ENCODE measurements at places on chromosomes 5 and 9.

DNA sequence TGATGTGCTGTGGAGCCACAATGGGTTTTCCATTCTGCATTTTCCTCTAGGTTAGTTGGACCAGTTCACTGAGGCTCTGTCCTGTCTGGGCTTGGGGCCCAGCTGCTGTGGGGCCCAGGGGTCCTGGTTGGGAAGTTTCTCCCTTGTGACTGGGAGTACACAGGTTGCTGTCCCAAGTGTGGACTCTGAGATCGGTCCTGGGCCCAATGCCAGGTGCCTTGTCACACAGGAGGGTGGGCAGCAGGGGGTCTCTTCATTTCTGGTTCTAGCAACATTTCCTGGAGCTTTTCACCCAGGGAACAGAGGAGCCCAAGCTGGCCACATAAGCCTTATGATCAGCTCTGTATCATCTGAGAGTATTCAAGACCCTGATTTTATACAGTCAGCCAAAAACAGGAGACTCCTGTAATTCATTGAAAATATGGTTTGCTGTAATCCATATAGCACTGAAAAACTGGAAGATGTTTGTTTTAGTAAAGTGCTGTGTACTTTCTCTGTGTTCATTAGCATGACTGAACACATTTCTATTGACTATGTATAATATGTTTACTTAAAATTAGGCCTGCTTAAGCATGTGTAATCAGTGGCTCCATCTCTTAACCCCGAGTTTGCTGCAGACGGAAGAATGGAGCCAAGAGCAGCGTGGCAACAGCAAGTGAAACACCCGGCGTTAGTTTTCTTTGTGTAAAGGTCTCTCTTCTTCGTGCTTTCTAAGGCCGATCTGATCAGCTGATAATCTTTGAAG, 62.5 kb downstream of the MVB12B start:
- no peak for DNase-seq

GRCh38 chr5:81755320-81755719, 4.4 kb upstream of the SSBP2 start:
- no peak for DNase-seq

GRCh38 chr5:129652349-129653056, 95.4 kb upstream of the MINAR2 start:
- DNase-seq, result no peak

GRCh38 chr9:133635098-133635497, 1.1 kb upstream of the DBH start:
- no peak for DNase-seq

DNA sequence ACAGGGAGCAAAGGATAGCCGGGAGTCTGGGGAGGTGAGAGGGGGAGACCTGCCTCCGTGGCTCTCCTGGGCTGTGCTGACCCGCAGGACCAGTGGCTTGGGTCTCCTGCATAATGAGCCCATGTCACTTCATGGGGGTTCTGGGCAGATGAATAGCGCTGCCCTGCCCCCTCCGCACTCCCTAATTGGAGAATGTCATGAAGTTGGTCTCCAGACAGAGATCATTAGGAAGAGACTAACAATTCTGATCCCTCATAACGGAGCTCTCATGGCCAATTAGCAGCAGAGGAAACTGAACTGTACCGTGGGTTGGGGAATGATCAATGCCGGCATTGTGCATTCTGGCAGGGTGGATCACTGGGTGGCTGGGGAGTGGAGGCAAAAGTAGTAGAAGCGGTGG, 186.1 kb downstream of the FSTL4 start:
- DNase-seq, result peak; percentile 44

DNA sequence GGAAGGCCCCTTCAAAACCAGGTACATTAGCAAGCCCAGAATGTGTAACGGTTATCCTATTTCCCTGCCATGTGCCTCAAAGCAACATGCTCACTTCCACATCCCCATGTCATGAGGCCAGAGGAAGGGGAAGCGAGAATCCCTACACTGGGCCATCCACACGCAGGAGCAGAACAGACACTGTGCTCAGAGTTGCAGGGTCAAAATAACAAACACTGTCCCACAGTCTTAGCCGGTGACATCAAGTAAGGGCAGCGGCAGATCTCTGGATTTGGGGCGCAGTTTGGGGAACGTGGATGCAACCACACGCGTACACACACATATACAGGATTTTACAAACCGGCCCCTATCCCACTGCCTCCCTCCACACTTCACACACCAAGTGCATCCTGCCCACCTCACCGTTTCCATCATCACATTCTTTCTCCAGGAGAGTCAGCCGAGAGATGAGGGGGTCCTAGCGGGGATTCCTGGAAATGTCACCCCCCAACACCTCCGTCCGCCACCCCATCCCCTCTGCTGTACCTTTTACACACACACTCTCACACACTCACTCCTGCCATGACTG, 776 bp downstream of the APBA1 start:
- peak; percentile 39 for DNase-seq

DNA sequence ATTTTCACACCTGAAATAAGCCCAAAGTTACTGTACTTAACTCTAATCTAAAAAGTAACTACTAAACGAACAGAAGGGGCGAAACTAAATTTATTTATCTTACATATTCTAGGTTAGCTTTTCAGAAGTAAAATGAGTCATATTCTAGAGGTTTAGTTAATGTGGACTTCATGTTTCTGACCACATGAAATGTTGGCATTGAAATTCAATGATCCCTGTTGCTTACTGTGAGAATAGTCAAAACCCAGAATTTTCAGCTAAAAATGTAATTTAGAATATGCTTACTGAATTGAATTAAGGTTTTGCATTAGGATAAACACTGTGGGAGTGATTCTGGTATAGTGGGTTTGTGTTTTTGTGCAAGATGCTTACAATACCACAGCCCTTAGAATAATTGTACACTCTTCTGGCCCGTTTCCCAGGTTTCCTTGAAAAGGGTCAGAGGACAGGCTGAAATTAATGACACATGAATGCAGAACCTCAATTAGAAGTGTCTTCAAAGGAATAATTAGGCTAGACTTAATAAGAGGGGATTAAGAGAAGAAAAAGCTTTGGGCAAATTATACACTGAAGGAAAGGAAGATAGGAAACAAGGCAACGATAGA, 1.4 kb upstream of the SNX18 start:
- no peak for DNase-seq

DNA sequence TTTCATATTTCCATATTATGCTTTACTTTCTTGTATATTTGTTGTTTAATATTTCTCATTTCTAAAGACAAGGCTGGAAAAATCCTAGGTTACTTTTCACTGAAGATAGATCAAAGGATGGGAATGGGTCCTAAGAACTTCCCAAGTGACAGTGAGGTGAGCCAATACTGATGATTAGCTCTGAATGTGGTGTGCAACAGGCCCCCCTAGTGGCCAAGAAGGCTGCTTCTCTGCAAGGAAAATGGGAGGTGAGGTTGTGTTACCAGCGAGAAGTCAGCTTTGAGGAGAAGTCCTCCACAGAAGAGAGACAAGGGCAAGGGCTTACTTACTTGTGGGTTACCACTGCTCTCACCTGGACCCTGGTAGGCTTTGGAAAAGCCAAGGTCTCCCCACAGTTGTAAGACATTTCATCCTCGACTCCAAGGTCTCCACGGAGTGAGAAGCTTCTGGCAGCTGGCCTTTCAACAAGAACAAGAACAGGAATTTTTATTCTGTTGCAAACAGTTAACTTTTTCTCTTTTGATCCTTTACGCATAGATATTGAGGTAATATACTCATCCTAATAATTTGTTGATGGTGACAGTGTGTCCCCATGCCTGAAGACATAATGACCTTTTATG, 69.9 kb downstream of the MAMDC2 start:
- DNase-seq, result peak; percentile 63

- no peak for DNase-seq
Measured at GRCh38 chr5:82642313-82642712, 364.2 kb upstream of the RPS23 start.

DNA sequence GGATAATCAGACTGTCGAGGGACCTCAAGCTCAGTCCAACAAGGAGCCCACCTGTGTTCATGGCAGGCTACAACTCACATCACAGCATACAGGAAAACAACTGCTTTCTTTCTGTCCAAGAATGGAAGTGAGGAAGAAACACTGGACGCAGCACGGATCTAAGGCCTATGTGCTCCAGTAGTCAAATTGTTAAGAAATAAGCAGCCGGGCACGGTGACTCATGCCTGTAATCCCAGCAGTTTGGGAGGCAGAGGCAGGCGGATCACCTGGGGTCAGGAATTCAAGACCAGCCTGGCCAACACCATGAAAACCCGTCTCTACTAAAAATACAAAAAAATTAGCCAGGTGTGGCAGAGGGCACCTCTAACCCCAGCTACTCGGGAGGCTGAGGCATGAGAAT, 427.8 kb downstream of the BNC2 start:
- no peak for DNase-seq

GRCh38 chr5:171845040-171845630, 59.5 kb downstream of the SMIM23 start:
- DNase-seq, result no peak

GRCh38 chr5:127922603-127923002, 161.0 kb upstream of the SLC12A2 start:
- no peak for DNase-seq

GRCh38 chr5:107032629-107033028, 638.1 kb downstream of the EFNA5 start:
- no peak for DNase-seq

GRCh38 chr5:130295235-130295634, 391.0 kb downstream of the CHSY3 start:
- no peak for DNase-seq

DNA sequence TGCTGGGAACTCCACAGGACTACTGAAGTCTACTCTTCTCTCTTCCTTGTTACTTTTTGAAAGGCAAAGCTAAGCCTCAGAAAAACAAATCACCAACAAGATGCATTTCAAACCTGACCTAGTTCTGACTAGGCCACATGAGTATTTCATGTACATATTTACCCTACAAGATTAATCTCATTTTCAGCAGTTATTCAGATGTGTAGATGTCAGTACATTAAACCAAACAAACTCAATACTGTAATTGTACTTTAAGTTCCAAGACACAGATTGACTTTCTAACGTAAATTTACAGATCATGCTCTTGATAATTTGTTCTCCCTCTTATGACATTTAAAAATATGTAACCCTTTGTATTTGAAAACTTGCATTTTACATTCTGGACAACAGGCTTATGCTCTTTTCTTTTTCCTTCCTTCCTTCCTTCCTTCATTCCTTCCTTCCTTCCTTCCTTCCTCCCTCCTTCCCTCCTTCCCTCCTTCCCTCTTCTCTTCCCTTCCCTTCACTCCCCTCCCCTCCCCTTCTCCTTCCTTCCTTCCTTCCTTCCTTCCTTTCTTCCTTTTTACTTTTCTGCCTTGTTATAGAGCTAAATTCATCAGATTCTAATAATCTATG, 1653.4 kb downstream of the EFNA5 start:
- DNase-seq, result no peak

- DNase-seq, result no peak
Measured at GRCh38 chr5:175884214-175884613, 12.8 kb downstream of the CPLX2 start.

- DNase-seq, result no peak
Measured at GRCh38 chr5:179753971-179754370, 21.3 kb downstream of the MAML1 start.

GRCh38 chr9:122031776-122032175, 61.3 kb downstream of the TTLL11 start:
- DNase-seq, result no peak

- peak; percentile 63 for DNase-seq
Measured at GRCh38 chr5:150114773-150115408, 28.5 kb upstream of the CSF1R start.

DNA sequence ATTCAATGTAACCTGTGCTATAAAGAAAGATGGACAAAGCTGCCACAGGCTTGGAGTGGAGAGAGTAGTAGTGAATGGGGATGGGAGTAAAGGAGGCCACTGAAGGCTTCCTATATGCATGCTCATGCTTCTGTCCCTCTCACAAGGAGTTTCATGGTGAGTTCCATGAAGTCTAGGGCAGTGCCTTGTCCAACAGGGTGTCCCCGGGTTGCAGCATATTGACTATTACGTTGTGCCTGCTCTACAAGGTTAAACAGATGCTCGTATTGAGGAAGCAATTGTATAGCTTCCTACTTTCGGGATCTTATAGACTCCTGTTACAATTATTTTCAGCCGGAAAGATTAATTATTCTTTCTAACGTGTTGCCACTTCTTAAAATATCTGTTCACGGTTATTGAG, 129.1 kb upstream of the PIK3R1 start:
- DNase-seq, result no peak

GRCh38 chr9:86202338-86202882, 57.0 kb downstream of the C9orf153 start:
- DNase-seq, result peak; percentile 9

DNA sequence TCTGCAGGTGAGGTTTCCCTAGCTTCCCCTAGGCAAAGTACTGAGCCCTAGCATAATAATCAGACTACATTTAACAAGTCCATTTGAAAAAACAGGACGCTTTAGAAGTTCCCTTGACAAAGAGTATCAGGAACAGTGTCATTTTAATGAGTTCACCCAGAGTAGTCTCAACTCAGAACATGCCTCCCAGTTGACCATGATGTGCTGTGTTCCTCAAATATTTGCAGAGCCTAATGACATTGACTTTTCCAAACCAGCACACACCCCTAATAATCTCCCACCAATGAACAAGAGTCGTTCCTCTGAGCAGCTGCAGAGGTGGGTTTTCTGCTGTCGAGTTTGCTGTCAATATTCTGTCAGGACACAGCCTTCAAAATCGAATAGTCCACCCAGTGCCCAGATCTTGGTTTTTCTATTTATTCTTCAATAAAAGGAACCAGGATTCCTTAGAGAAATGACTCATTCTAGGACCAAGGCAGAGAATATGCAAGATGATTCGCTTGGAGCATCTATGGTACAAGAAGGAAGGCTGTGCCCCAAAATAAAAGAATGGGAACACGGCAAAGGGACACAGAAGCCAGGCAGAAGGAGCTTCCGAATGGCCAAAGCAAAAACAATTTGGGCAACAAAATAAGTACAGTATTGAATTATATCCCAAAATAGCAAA, 57.6 kb downstream of the OTULIN start:
- no peak for DNase-seq

DNA sequence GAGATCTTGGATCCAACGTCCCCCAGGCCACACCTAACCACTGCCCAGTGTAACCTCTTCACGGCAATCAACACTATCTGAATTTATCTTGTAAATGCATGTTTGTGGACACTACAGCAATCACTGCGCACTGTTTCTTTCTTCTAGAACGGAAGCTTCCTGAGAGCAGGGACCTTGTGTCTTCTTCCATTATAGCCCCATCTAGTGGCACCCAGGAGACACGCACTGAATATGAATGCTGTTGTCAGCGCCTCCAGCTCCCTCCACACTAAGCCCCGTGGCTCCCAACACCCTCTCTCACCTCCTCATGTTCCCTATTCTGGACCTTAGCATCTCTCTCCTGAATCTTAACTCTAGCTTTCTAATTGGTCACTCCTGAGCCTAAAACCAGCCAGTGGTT, 72.7 kb downstream of the SMIM23 start:
- no peak for DNase-seq

DNA sequence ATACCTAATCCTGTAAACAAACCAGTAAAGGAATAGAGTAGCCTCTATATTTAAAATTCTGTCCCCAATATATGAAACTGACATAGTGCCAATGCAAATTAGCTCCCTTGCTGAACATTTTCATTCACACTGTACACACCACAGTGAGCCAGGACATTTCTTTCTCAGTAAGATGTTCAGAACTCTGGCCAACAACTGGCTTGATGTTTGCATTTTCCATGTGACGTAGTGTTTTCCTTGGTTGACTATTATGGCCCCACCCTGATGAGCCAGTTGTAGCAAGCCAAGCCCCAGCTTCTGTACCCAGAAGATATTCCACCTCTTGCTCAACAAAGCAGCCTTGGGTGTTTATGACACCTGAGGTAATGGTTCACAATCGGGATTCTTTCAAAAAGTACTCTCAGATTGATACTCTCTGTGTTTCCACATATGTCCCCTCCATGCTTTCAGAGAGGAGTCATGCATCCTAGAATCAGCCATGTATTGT, 17.7 kb upstream of the ANXA1 start:
- DNase-seq, result no peak

GRCh38 chr9:68637020-68637419, 68.0 kb upstream of the PIP5K1B start:
- no peak for DNase-seq
